ENCODE measurements at places on chromosomes 7 and 10.

GRCh38 chr7:130150587-130150986 is 54.6 kb downstream of the TMEM209 start:
- no peak for DNase-seq

DNA sequence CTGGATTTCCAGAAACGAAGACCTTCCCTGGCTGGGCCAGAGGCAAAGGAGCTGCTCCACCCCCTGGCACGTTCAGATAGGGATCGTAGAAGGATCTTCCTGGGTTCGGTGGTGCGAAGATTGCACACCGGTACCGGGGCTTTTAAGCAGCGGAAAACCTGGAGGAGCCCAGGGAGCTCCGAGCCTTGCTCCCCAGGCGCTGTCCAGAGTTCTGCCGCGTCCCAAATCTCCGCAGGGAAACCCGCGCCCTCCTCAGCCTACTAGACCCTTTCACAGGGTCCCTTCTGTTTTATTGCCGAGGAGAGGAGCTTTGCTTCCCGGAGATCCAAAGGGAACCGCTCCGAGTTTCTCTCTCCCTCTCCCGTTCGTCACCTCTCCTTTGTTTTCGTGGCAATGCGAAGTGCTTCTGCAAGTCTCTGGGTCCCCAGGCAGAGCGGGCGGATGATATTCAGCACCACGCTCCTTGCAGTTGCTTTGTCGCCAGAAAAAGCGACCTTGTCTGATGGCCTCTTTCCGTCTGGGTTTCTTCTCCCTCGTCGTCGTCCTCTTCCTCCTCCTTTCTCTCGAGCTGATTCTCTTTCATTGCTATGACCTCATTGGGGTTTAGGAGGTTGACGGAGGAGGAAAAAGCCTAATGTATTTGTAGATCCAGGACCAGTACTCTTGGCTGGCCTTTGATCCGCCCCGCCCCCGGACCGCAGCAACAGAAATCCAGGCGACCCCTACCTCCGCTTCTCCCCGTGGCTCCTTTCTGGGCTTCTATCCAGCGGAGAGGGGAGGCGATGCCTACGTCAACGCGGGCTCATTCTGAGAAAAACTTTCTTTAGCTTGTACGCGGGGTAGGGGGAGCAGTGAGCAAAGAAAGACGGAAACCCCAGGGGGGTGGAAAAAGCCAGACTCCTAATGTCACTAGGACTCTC is at the start of gene TMEM196:
TSS of gene TMEM196 (minus strand) at position 777 of the 920 bp plus-strand sequence. CDS start 921 bp downstream, outside the sequence.
- peak; percentile 23 for DNase-seq

GRCh38 chr10:117366741-117367140 is 8.5 kb downstream of the PDZD8 start:
- DNase-seq = no peak

DNA sequence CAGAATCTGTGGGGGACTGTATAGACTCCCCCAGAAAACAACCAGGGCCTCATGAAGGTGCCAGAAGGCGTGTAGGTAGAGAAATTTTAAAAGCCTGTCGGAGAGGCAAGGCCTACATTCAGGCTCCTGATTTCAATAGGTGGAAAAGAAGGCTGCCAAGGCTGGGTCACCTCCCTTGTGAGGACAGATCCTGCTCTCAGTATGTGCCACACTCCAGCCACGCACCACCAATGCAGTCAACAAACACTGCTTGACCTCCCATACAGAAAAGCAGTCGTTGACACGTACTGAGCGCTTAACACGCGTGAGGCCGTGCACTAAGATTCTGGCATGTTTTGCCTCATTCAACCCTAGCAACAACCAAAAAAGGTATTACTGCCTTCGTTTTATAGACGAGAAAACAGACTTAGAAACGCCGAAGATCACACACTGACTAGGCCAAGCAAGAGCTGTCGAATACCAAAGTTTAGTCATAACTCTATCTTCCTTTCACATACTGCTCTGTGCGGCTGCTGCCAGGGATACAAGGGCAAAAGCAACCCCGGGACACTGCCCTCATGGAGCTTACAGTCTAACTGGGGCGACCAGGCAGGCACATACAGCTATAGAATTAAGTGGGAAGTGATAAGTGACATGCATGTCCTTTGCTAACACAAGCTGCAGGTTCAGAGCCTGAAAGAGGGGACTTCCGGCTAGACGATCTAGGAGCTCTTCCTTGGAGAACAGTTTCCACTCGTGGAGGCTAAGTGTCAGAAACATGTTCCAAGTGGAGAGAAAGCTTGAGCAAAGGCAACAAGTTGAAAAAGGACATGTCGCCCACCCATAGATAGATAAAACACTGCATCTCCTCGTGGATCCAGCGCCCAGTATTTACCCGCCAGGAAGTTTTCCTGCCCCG is 797 bp upstream of the NKX2-3 start:
- no peak for DNase-seq

GRCh38 chr10:47443145-47443544 is 40.8 kb downstream of the ANXA8 start:
- no peak for DNase-seq

- peak; percentile 85 for DNase-seq
These were observed at the start of gene ZSCAN21 for GRCh38 chr7:100049441-100050291. Gene ZSCAN21 (plus strand): TSS chr7:100049774. CDS start chr7:100057007, 7,233 bp downstream.

GRCh38 chr10:25564351-25564750 is 369.7 kb upstream of the MYO3A start:
- no peak for DNase-seq

DNA sequence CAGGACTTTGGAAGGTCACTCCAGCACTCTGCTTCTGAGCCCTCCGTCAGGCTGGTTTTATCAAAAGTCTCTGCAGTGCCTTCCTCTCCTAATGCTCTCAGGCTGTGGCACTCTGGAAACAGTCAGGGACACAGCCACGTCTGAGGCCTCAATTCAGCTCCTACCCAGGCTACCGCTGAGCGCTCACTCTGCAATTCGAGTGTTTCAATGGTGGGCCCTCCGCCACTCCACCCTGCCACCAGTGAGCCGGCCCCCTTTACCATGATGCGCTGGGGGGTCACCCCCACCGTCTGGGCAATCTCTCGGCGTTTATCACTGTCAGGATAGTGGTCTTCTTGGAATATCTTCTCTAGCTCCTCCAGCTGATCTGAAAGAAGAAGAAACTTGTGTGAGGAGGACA is 3.5 kb downstream of the NOBOX start:
- DNase-seq = no peak

DNA sequence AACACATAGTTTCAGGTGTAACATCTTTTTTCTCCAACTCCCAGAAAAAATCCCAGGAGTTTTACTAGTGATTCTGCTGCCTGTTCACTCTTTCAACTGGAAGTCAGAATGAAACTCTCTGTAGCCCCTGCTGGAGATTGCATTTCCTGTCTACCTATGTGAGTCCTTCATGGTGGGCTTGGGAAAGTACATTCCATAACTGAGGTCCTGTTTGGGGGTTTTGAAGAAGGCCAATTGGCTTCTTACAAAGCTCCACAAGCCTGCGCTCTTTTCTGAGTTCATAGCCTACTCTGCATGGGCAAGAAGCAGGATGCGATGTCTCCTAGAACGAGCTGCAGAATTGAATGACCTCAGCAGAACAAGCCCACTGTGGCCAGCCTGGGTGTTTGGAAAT is 86.7 kb downstream of the LYZL2 start:
- DNase-seq = no peak

- DNase-seq = no peak
These were observed 384.7 kb downstream of the MDFIC start for GRCh38 chr7:115306586-115306985.

GRCh38 chr7:23334482-23335056 is 35.4 kb downstream of the MALSU1 start:
- no peak for DNase-seq

DNA sequence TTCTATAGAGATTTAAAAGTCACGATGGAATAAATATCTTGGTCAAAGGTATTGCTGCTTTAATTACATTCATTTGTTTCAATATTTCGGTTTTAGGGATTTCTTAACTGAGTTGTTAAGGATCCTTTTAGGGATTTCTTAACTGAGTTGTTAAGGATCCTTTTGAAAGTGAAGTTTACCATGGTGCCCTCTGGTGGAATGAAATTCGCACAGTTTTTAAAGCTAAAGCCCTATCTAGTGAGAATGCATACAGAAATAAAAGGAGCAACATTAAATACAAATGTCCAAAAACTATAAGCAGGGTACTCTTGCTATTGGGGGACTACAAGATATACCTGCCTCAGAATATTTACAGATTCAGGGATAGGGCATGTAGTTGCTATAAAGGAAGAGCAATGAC is 193.7 kb downstream of the RNLS start:
- DNase-seq = peak; percentile 64

- DNase-seq = no peak
These were observed 427.6 kb downstream of the INHBA start for GRCh38 chr7:41275255-41275654.

- peak; percentile 27 for DNase-seq
These were observed 31.0 kb downstream of the CUX1 start for GRCh38 chr7:101848208-101848951.

DNA sequence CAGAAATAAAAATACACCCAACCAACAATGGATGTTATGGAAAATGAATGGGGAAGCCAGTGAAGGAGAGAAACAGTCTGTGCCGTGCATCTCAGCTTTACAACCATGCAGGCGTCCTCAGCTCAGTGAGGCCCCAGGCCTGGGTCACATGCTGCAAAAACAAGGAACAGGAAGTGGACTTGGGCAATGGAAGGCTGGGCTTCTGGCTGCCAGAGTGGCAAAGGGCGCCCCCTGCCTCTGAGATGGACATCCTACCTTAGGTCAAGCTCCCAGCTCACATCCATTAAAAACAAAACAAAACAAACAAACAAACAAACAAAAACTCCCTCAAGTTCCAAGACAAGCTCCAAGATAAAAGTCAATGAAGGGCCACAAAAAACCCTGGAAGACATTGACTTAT is 54.7 kb upstream of the AFAP1L2 start:
- DNase-seq = no peak

DNA sequence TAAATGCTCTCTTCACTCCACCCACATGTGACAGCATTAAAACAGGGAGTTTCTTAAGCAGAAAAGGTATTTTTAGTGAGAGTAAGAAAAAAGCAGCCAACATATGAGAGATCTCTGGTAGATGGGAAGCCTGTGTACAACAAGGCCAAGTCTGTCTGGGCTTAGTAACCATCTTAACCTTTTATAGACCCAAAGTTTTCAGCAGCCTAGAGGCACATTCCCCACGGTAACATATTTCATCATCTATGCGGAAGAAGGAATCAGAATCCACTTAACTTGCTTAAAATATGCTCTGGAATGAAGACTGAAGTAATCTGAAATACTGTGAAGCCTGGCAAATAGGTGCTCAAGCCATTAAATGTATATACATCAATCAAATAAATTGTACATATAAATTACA is 127.8 kb downstream of the RAPGEF5 start:
- no peak for DNase-seq

DNA sequence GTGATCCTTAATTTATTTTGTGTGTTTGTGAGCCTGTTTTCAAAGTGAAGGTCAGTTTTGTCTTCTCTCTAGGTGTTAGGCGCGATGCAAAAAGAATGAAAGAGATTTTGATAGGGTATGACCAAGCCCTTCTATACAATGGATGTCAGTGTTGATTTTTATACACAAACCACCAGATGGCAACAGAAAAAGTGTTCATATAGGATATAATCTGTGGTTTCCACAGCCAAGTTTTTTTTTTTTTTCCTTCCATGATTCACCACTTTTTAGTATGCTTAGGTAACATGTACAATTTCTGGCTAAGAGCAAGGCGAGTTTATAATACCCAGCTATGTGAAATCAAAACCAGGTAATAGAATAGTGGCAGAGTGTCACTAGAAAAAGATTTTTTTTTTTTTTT is 8.1 kb downstream of the SDK1 start:
- DNase-seq = no peak

GRCh38 chr7:94941844-94942632 is 34.6 kb downstream of the PPP1R9A start:
- no peak for DNase-seq

DNA sequence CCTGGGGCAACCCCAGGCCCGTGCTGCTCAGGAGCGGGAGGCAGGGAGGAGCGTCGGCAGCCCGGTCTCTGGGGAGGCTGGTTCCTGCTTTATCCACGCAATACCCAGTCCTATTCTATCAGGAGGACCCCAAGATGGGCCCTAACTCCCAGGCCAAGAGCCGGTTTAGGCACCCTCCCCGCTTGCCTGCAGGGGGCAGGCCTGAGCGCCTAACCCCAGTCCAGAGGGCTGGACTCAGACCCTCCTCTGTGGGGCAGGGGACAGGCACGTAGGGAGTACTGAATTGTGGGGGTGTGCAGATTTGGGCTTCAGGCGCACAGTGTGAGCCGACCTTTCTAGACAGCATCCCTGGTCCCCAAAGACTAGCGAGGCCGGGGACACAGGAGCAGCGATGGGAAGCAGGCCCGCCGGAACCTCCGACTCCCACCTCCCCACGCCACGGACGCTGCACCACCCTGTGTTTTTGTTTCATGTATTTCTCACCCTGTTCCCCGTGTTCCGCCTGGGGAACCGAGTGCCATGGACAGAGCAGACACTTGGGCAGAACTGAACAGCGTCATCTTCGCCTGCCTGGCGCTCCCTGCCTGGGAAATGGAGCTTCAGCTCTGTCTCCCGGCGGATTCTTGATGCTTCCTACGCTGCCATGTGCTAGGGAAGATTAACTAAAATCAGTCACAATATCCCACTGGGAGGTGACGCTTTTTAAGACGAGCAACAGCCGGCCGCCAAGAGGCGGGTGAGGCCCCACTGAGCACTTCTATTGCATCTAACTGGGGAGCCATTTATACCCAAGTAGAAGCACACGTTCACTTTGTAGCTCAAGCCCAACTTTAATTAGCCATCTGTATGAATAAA is 5.3 kb downstream of the NUDT1 start:
- peak; percentile 35 for DNase-seq

DNA sequence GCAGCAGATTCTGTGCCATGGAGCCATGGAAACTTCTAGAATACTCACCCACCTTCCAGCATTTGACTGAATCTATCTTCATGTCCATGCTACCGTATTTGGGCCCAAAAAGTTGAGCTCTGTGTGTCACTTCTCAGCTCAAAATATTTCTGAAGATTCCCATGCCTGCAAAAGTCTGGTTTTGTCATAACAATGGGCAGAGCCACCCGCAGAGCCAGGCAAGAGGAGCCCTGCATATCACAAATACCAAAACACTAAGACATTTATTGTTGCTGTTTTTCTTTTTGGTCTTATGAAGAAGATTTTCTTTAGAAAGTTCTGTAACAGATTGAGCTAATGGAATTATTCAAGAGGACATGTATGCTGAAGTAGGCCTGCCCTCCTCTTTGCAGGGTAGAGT is 68.1 kb downstream of the PRTFDC1 start:
- no peak for DNase-seq

DNA sequence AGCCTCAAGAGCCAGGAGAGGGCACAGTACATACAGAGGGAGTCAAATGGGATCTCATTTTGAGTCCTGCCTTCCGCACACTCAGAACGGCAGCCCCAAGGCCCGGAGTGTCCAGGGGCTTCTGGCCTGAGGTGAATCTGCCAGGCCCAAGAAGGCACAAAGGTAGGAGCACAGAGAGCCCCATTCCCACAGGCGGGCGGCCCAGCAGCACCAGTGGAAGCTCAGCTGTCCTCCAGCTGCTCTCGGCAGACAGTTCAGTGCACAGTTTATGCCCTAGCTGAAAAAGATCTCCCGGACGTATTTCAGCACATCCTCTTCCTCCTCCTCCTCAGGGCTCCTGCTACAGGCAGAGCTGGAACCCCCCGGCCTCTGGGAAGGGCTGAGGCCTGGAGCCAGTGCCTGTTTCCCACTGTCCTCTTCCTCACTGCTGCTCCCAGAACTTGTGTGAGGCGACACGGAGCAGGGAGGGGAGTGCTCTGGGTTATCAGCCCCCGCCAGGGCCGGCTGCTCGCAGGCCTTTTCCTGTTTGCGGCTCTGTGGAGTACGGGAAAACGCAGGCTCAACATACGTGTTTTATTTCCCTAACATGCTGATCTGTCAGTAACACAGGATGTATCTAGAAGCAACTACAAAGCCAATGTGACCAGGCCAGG is 4.0 kb downstream of the CYREN start:
- DNase-seq = no peak

- DNase-seq = no peak
These were observed 202.9 kb upstream of the PLXNA4 start for GRCh38 chr7:132779164-132779563.

Measured in dorsolateral prefrontal cortex (tissue), 122 donors.